Muscle of leg (tissue), 16 donors: ENCODE measurements at places on chromosomes 13 and 19. TPM values are rescaled to one million over a fixed set of nuclear protein-coding genes. Genes with fewer than 3 reads are reported as not detected.

- peak; percentile 15 for DNase-seq
Observed at GRCh38 chr19:848386-848921, 3.6 kb upstream of the ELANE start.

DNA sequence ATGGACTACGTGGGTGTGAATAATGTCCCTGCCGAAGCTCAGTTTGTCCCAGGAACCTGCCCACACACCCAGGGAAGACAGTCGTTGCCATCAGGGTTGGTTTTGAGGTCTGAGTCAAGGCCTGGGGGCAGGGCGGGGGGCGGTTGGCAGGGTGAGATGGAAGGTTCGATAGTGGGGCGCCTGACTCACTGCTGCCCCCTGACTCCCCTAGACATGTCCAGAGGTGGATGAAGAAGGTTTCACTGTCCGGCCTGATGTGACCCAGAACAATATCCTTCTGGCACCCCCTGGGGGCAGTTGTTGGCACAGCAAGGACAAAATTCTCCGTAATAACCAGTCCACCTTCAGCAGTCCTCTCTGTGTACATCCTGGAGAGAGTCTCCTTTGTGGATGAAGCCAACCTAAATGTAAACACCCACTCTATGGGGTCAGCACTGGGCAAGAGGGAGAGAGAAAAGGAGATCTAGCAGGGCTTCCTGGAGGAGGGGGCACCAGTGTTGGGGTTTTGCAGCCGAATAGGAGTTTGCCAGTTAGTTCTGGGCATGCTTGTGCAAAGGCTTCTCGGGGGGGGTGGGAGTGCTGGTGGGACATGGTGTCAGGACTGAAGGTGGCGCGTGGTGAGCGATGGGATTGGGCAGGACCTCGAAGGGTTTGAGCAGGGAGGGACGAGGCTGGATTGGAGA, 19.6 kb upstream of the B3GNT3 start:
- DNase-seq, result no peak

DNA sequence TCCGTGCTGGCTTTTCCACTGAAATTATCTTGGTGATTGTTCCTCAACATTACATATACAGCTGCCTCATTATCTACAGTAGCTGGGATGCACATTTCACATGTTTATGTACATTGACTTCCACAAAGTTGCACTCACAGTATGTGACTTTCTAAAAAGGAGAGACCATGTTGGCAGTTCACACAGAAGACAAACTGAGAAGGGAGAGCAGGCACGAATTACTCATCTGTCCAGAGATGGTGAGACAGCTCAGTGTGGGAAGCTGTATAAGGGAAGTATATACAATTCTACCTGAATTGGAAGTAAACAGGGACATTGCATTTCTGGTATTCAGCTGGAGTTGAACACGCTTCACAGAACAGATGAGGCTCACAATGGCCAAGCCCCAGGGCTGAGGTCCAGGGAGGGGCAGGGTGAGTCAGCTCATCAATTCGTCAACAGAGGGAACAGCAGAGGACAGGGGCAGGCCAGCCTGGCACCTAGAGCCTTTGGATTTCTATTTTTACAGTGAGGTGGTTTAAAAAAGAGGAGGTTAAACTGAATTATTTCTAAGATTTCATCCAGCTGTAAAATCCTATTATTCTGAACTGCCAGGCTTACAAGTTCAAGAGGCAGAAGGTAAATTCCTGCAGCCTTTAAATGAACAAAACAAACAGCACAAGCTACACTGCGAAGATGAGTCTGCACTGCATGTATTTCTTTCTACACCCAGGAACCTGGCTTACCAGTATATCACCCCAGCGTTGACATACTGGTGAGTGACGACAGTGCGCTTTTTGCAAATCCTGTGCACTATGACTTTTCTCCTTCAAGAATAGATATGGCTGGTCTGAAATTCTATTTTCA, 9.8 kb downstream of the PARP4 start:
- DNase-seq, result no peak

GRCh38 chr13:99322297-99323103, 15.3 kb upstream of the GPR183 start:
- peak; percentile 46 for DNase-seq

GRCh38 chr13:77693449-77693940, 4.0 kb upstream of the SLAIN1 start:
- no peak for DNase-seq

GRCh38 chr19:2603334-2603733, 99.2 kb downstream of the GNG7 start:
- DNase-seq, result peak; percentile 60

DNA sequence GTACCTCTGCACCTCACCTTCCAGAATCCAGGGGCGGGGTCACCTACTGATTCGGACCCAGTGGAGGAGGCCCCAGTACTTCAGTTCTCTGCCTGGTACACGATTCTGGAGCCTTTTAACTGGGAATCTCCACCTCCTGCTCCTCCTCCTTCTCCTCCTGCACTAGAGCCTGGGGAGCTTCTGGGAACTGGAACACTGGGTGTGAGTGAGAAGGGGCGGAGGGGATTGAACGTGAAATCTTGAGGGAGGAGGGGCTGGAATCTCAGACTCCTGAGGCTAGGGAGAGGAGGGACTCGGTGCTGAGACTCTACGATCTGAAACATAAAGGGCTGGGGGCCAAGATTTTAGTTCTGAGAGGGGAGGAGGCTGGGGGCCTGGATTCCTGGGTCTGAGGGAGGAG, at the start of gene KLK8:
KLK8 (minus strand) TSS at position 90 of the 400 bp plus-strand sequence. CDS start 437 bp downstream, outside the sequence.
- DNase-seq, result peak; percentile 11

DNA sequence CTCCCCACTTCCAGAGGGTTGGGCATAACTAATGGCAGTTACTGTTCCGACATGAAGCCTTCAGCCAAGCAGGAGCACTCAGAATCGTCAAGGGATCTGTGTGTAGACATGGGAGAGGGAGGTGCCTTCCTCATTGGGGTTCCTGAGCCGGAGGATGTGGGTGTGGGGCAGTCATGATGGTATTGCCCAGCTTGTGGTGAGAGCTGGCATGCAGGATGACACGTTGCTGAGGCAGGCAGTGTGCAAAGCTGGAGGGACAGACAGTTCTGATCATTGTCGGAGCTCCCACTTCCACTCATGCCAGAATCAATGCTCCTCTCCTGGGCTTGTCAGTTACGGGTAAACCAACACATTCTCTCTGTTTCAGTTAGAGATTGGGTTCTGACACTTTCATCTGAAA, 83.9 kb upstream of the TSC22D1 start:
- DNase-seq, result no peak

- DNase-seq, result no peak
Observed at GRCh38 chr19:3684817-3685410, 15.4 kb downstream of the PIP5K1C start.

DNA sequence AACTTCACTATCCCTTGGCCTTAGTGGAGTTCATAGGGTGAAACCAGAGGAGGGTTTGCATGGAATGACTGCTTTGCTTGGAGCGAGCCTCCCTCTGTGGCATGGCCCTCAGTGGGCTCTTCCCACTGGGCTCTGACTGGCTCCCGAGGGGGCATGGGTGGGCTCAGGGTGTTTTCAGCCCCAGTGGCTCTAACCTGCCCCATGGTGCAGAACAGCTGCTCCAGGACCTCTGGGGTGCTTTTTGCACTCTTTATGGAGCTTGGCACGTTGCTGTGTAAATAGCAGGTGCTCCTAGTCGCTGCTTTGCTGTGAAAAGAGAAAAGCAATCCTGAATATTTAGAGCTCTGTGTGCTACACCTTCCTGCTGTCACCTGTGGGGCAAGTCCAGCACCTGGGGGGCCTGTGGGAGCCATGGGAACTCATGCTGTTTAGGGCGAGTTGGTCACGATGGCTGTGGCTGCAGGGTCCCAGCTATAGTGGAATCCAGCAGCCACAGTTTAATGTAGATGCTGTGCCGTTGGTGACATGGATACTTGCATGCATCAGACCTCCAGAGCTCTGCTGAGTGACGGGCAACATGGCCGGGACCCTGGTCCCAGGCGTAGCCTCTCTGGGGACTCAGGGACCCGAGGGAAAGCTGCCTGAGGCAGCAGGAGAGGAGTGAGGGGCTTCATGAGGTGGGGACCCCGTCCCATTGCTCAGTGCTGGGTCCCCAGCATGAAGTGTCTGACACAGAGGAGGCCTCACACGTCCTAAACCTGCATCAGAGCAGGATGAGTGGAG, 14.3 kb upstream of the MCF2L start:
- DNase-seq, result no peak

DNA sequence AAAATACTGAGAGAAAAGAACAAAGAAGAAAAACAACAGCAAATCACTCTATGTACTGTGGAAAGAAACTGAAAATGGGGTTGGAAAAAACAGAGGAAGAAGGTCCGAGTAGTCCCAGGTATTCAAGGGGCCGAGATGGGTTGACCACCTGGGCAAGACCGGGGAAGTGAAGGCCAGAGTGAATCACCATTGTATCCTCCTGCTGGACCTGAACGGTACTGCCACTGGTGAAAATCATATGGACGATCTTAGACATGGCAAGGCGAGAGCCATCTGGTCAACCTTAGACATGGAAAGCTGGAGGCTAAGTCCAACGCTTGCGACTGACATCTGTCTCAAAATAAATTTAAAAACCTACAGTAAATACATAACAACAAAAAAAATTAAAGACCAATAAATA, 44.4 kb upstream of the ZNF91 start:
- DNase-seq, result no peak

DNA sequence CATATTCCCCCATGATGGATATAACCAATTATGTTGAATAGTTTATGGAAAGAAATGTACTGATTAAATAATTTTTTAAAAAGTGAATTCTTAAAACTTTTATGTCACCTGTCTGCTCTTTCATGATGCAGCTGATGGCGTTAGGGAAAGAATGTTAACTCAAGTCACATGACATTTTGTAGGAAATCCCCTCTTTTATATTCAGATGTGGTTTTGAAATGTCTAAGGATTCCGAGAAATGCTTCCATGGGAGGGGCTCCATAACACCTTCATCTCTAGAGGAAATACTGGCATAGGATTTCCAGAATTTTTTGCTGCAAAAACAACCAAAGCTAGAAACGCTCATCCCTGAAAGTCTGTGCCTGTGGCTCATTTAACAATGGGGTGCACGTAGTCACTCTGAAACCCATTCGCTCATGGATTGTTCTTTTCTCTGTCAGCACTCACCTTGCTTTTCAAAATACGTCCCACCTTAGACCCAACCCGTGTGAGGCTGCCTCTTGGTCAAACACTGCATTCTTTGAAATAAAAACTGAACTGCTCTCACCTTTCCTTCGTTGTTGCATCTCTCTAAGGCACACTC, 288.9 kb downstream of the SHISA2 start:
- no peak for DNase-seq

GRCh38 chr19:12866416-12867119, 14.7 kb downstream of the DNASE2 start:
- DNase-seq, result no peak

GRCh38 chr19:54677217-54677616, 14.4 kb downstream of the LILRB4 start:
- DNase-seq, result no peak

DNA sequence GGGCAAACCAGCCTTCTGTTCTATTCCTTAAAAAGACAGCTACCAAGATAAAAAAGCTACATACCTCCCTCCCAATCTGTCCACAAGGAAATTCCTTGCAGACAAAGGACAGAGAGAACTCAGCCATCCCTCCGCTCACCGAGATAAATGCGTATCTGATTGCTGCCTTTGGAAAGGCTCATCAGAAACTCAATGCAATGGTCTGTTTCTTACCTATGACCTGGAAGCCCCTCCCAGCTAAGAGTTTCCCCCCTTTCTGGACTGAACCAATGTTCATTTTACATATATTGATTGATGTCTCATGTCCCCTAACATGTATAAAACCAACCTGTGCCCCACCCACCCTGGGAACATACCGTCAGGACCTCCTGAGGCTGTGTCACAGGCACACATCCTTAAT, 11.6 kb downstream of the BTBD2 start:
- no peak for DNase-seq

DNA sequence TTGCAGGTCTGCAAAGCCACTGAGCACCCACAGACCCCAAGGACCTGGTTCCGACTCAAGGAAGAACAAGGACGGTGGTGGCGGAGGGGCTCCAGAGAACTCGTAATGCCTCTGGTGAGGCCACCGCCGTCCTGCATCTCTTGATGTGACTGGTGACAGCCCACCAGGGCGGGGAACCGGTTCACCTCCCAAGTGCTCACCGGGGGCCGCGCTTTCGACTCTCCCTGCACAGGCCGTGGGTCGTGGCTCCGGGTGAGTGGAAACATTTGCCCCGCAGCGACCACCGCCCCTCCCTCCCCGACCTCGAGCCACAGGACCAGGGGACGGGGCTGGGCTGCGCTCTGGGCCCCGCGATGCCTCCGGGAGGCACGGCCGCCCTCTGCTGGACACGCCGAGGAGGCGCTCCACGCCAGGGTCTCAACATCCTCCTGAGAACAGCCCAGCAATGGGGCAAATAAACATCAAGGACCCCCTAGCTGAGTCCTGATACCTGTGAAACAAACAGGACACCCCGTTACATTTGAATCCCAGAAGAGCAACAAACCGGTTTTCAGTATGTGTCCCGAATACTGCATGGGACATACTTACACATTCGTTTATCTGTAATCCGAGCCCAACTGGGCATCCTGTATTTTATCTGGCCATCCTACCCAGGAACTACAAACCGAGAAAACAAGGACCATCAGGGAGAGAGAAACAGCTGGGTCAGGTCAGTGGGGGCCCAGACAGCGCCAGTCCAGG, 3.9 kb upstream of the PLPP2 start:
- DNase-seq, result no peak

DNA sequence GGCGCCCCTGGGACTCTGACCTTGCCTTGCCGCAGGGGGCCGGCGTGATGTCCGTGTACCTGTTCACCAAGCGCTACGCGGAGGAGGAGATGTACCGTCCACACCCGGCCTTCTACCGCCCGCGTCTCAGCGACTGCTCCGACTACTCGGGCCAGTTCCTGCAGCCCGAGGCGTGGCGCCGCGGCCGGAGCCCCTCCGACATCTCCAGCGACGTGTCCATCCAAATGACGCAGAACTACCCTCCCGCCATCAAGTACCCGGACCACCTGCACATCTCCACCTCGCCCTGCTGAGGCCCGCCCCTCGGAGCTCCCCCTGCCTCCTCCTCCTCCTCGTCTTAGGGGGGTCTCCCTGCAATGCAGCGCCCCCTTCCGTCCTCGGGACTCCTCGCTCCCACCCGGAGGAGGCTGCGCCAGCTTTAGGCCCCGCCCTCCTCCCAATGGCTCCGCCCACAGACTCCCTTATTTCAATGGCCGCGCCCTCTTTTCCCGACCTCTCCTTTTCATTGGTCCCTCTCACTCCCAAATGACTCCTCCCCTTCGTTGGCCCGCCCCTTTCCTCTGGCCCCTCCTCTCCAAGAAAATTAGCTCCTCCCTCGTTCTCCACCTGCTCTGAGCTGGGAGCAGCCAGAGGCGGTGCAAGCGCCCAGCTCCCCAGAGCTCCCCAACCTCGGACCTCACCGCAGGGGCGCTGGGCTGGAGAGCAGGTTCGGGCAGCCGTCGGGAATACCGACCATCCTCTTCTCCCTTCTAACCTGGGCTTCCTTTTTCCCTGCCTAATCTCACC, 20.5 kb upstream of the CACNG8 start:
- DNase-seq, result no peak

GRCh38 chr19:20276011-20276731, 109.2 kb downstream of the ZNF486 start:
- DNase-seq, result no peak

Gene KRTDAP
- 0.18 TPM for total RNA-seq

Gene TEX26
- total RNA-seq, result 0.09 TPM

Gene ERICH4
- not detected for total RNA-seq

Gene NCCRP1
- 0.04 TPM for total RNA-seq

Gene ATP4B
- total RNA-seq, result not detected

Gene ZNF221
- 7.6 TPM for total RNA-seq

Gene PLPPR3
- total RNA-seq, result 0.35 TPM

Gene PRKCG
- not detected for total RNA-seq

Gene IL17D
- 17.6 TPM for total RNA-seq

Gene KIR2DL3
- total RNA-seq, result not detected

Gene LRP3
- total RNA-seq, result 20.8 TPM
